ENCODE measurements at places on chromosomes 1 and 21.

- DNase-seq, result peak; percentile 82
These were observed 9.4 kb upstream of the THEMIS2 start for GRCh38 chr1:27862671-27863537.

DNA sequence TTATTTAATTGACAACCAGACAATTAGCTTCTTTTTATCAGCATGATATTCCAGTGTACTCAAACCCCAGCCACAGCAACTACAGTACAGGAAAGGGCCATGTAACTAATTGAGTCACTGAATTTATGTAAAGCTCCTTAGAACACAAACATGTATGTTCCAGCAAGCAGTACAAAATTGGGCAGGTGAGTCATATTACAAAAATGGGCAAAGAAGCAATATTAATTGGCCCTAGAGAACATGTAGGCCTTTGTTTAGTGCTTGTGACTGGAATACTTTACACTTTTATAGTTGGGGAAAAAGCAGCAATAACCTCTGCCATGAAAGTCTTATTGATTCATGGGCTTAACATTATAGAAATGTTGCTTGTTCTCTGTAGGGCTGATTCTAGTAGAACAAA is 31.8 kb downstream of the CLEC20A start:
- no peak for DNase-seq

DNA sequence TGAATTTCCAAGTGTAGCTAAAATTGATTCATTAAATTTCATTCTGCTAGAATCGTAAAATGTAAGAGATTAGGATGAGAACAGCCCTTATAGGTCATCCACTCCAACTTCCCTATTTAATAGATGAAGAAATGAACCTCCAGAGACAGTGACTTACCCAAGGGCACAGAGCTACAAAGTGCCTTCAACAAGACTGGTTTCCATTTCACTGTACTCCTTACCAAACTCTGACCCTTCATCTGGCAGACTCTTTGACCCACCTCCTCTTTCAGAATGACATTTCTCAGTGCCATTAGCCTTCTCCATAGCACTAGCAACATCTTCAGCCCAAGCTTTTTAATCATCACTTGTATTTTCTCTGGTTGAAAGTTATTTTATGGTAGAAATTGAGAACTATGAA is 161.3 kb downstream of the NEK7 start:
- DNase-seq, result no peak

DNA sequence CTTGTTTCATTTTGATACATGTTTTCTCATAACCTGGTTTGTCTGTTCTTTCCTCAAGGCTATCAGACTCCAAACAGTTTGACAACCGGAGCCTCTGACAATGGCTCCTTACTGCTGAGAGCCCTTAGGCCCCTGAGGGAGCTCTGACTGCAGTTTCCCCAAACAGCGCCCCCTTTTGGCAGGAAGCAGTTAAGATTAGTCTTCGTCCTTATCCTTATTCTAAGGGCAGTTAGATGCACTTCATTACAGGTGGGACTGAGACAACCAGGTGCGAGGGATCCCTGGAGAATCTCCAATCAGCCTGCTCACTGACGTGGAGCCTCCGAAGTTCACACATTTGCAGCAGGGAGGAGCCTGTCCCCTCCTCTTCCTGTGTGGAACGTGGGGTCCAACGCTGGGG is 393.1 kb downstream of the BRINP3 start:
- DNase-seq, result no peak

GRCh38 chr1:43306688-43307457 is 6.1 kb downstream of the TIE1 start:
- DNase-seq, result no peak

DNA sequence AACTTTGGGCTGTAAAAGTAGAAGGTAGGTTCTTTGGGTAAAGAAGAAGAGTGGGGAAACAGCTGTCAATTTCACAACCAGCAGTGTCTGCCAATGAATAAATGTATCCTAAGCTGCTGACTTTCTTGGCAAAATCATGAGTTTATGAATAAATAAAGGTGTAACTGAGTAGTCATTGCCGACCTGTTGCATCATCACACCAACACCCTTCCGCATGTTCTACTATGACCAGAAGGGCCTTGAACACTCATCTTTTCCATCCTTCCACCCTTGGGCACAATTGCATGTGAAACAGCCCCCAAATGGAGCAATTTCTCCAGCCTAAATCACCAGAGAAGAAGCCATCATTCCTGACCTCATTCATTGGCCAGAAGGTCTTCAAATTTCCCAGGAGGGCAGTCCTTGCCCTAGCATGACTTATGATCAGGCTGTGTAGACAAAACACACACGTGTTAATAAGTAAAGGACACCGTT is 31.2 kb upstream of the QSOX1 start:
- DNase-seq, result no peak

- no peak for DNase-seq
These were observed 89.7 kb downstream of the DIRAS3 start for GRCh38 chr1:67960766-67961165.

- DNase-seq, result no peak
These were observed 323.6 kb downstream of the MRPL39 start for GRCh38 chr21:25283720-25284119.

DNA sequence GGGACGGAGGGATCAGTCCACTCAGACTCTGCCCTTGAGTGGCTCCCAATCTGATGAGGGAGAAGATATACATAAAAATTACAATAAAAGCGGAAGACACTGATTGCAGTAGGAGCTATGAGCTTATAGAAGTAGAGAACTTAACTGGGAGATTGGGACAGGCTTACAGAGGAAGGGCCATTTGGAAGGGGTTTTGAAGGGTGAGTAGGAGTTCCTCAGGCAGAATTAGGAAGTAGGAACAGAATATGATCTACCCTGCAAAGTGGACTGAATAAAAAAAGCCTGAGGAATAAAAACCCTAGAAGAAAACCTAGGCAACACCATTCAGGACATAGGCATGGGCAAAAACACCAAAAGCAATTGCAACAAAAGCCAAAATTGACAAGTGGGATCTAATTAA is 9.2 kb upstream of the WASF2 start:
- DNase-seq, result no peak

- no peak for DNase-seq
These were observed 17.5 kb upstream of the VSIG8 start for GRCh38 chr1:159879977-159880376.

DNA sequence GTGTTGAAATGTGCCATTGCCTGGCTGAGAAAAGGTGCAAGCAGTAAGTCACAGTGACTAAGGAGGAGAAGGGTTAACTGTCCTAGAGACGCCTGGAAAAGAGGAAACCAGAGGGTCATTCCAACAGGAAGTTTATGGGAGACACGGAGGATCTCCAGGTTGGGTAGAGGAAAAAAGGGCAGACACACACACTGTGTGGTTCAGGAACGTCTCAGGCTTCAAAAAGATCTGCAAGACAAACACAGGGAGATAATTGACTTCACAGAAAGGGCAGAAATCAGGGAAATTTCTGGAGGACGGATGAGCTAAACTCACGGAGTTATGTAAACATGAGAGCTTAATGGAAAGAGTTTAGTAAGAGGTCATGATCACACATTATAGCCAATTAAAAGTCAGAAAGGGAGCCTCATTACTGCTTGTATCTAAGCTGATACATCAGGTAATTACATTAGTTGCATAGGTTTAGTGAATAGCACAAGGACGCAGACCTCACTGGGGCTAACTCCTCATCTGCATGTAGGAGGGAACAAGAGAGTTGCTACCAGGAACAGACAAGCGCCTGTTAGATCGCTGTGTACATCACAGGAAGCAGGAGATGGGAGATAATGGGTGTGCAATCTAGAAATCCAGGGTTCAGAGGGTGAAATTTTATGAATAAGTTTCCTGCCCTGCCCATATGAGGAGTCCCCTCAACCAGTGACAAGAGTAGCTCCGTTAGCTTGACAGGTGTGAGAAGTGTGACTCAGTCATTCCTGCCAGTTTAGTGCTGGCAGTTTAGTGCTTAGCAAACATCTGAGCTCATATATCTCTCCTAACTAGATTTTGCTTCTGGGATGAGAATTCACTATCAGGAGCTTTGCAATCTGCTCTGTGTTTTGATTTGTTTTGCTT is 96.6 kb upstream of the TNR start:
- DNase-seq, result no peak

GRCh38 chr1:181704546-181704945 is 221.2 kb downstream of the CACNA1E start:
- peak; percentile 77 for DNase-seq

- no peak for DNase-seq
These were observed 131.5 kb downstream of the KCNJ6 start for GRCh38 chr21:37784591-37785318.

GRCh38 chr1:159877695-159878444 is 15.4 kb upstream of the VSIG8 start:
- DNase-seq, result no peak

DNA sequence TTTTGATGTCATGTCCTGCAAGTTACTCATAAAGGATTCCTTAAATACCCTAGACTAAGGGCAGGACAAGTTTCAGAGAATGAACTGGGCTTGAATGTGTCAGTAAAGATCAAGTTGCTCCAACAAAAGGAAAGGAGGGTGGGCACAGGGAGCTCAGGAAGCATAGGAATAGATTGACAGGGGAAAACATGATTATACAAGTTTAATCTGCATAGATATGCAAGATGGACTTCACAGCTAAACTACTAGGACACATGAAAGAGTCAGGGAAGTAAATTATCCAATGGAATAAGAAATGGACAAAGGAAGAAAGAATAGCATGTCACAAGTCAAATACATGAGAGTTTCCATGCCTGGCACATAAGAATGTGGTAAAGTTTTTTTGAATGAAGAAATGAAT is 203.9 kb upstream of the SAMSN1 start:
- no peak for DNase-seq

- no peak for DNase-seq
These were observed 6.4 kb downstream of the OR2C3 start for GRCh38 chr1:247529771-247530355.

DNA sequence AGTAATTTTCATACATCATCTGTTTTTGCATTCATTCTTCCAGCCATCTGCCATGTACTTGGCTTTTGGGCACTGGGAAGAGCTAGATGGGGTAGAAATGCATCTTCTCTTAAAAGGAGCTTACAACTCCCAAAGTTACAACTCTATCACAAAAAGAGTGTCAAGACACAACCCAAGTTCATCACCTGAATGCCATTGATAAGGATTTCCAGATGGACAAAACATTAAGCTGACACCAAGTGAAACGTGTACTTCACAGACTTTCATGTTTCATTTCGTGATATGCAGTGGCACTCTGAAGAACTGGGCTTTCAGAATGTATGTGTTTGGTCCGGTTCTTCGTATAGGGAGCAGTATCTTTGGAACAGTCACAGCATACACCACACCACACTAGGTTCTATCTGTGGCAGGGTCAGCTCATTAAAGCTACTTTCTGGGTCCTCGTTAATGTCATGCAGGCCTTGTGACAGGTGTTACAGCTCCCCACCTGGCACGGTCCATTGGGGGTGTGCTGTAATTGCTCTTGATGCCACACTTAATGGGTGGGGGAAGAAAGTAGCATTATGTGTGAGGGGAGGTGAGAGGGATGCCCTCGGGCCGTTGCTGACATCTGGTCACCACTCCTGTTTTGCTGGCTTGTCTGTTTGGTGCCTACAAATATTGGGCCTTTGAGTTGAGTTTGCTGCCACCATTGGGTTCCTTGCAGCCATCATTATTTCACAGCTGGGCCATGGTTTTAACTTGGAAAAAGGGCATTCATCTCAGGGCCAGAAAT is 164.9 kb downstream of the NFIA start:
- DNase-seq, result no peak

GRCh38 chr1:94947437-94947836 is 20.5 kb upstream of the CNN3 start:
- no peak for DNase-seq

- DNase-seq, result no peak
These were observed 108.7 kb downstream of the DMRTB1 start for GRCh38 chr1:53567851-53568250.

GRCh38 chr1:167561753-167562152 is 8.2 kb upstream of the CREG1 start:
- no peak for DNase-seq

DNA sequence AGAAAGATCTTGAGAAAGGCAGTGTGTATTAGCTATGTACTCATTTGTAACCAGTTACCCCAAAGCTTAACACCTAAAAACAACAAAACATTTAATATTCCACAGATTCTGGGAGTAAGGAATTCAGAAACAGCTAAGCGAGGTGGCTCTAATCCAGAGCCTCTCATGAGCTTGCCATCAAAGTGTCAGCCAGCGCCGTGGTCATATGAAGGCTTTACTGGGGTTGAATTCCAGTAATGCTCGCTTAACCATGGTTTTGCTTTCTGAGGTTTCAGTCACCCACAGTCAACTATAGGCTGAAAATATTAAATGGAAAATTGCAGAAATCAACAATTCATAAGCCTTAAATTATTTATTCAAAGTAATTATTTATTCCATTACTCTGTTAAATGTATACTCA is 101.8 kb downstream of the CLIC6 start:
- DNase-seq, result no peak

DNA sequence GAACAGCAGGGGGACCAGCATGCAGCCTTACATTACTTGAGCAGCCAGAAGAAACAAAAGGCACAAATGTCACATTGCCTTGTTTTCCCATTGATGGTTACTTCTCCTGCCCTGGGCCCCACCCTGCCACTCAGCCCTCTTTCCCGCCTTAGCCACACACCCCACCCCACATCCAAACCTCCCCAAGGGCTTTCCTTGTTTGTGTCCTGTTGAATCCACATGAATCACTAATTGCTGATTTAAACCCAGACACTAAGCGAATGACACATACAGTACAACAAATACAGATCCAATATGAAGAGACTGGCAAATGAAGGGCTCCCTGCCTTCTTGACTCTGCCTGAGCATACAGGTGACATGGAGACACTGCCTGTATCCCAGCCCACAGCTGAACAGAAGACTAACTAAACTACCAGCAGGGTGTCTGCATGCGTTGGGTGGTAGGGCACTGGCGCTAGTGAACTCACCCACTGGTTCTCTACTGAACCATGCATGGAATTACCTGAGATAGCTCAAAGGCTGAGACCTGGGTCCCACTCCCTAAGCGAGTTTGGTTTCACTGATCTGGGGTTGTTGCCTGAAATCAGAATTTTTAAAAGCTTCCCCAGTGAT is 3.1 kb downstream of the IGSF3 start:
- DNase-seq, result no peak
